Activated T-cell treated with anti-CD3 and anti-CD28 coated beads, Interleukin-2, amount 50 U/mL, for 72 hours (primary cell): ENCODE measurements at places on chromosomes 12 and 14. TPM values are rescaled to one million over a fixed set of nuclear protein-coding genes. Genes with fewer than 3 reads are reported as not detected.
A peak's percentile ranks its signal among the peaks of the same experiment; 100 is the strongest.

The PARP2 gene
- total RNA-seq: 31.1 TPM

The AMN1 gene
- 4.2 TPM for total RNA-seq

The COQ10A gene
- 5.9 TPM for total RNA-seq

The CLEC4E gene
- total RNA-seq: not detected

The ERP27 gene
- 4.0 TPM for total RNA-seq

The ADCK1 gene
- total RNA-seq: 2.3 TPM

The PLEKHG7 gene
- not detected for total RNA-seq

The TAS2R9 gene
- not detected for total RNA-seq

The GALNT16 gene
- total RNA-seq: 0.21 TPM

The ABCC9 gene
- total RNA-seq: 0.19 TPM

DNA sequence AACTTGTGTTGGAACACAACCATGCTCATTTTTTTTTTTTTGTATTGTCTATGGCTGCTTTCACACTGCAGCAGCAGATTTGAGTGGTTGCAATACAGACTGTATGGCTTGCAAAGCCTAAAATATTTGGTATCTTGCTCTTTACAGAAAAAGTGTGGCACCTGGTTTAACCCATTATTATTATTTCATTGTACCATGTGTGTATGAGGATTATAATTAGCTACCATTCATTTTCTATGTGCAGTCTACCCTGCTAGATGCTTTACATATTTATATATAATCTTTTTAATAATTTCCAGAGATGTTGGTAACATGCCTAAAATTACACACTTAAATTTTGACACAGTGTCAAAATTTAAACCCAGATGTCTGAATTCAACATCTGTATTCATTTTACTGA lies 37.7 kb downstream of the SPATS2 start:
- H3K27me3 ChIP-seq: no peaks in the 10 kb centered on the region
- H3K36me3 ChIP-seq: no peaks in the 10 kb centered on the region
- H3K27ac ChIP-seq: no peak overlapping the region
- DNase-seq: no peak

GRCh38 chr12:128606051-128606450 lies 217.7 kb downstream of the SLC15A4 start:
- H3K4me1 ChIP-seq: no peaks in the 10 kb centered on the region
- H3K36me3 ChIP-seq: no peaks in the 10 kb centered on the region
- no peak overlapping the region for H3K4me3 ChIP-seq
- DNase-seq: no peak
- H3K27ac ChIP-seq: no peak overlapping the region
- H3K27me3 ChIP-seq: no peaks in the 10 kb centered on the region

DNA sequence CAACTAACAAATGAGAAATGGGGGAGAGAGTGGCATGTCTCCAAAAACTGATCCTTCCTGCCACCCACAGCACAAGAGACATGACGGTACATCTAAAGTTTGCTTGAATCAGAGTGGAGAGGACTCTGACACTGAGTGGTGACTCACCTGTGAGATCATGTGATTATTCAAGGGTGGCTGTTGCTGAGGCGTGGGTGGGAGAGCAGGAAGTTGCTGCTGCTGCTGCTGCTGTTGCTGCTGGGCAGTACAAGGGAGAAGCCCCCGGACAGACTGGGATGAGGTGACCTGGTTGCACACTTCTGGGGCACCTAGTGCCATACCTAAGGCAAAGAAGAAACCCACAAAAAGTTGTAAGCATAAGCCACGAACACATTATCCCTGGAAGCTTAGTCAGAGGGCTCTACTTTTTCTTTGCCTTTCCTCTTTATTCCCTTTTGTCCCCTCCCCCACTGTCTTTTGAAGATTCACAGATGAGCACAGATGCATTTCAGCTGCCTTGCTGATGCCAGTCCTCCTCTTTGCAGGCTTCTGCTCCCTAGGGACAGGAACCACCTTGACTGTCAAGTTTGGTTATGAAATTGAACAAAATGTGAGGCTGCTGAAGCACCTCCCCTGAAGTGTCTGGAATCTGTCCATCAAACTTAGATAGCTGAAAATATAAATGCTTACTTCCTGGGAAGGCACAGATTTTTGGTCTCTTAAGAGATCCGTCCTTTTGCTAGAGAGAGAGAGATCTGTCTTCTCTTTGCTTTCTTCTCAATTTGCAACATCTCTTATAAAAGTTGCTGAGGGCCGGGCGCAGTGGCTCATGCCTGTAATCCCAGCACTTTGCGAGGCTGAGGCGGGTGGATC lies 29.4 kb upstream of the STAC3 start:
- peak overlapping the region; percentile 98 for H3K27ac ChIP-seq
- DNase-seq: peak; percentile 80
- H3K36me3 ChIP-seq: peaks cover 15% of the 10 kb centered on the region
- peak overlapping the region; percentile 67 for H3K4me3 ChIP-seq
- no peaks in the 10 kb centered on the region for H3K27me3 ChIP-seq

GRCh38 chr12:32089586-32089985 lies 17.1 kb upstream of the BICD1 start:
- no peaks in the 10 kb centered on the region for H3K27me3 ChIP-seq
- no peaks in the 10 kb centered on the region for H3K4me1 ChIP-seq
- H3K36me3 ChIP-seq: no peaks in the 10 kb centered on the region
- H3K27ac ChIP-seq: no peak overlapping the region
- DNase-seq: no peak

- H3K4me3 ChIP-seq: no peak overlapping the region
- no peak overlapping the region for H3K27ac ChIP-seq
- H3K4me1 ChIP-seq: no peaks in the 10 kb centered on the region
- H3K27me3 ChIP-seq: no peaks in the 10 kb centered on the region
These were observed 509.2 kb downstream of the FLRT2 start for GRCh38 chr14:86039176-86039575.

- H3K36me3 ChIP-seq: no peaks in the 10 kb centered on the region
- H3K27ac ChIP-seq: peak overlapping the region; percentile 41
- peak overlapping the region; percentile 50 for H3K4me3 ChIP-seq
These were observed 152.4 kb upstream of the ATP2B1 start for GRCh38 chr12:89861086-89861485.

DNA sequence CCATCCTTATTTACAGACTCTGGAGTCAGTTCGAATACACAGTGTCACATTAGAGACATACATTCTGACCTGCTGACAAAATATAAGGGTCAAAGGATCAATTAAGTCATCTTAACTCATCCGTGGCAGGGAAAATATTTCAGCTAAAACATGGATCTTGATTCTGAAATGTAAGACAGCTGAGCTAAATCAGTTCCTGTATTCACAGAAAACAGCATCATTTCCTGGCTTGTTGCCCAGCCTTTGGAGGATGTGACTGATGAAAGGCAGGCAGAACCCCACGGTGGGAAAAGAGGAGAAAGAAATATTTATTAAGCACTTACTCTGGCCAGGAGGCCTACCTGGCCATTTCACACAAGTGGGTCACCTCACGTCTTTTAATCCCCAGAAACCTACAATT lies 101.9 kb downstream of the GAS2L3 start:
- no peaks in the 10 kb centered on the region for H3K36me3 ChIP-seq
- no peak overlapping the region for H3K27ac ChIP-seq
- no peaks in the 10 kb centered on the region for H3K4me1 ChIP-seq

- no peak overlapping the region for H3K27ac ChIP-seq
- H3K4me3 ChIP-seq: no peak overlapping the region
- DNase-seq: no peak
- H3K4me1 ChIP-seq: no peaks in the 10 kb centered on the region
- H3K36me3 ChIP-seq: no peaks in the 10 kb centered on the region
- no peaks in the 10 kb centered on the region for H3K27me3 ChIP-seq
These were observed 76.0 kb downstream of the LIN52 start for GRCh38 chr14:74160763-74161162.

DNA sequence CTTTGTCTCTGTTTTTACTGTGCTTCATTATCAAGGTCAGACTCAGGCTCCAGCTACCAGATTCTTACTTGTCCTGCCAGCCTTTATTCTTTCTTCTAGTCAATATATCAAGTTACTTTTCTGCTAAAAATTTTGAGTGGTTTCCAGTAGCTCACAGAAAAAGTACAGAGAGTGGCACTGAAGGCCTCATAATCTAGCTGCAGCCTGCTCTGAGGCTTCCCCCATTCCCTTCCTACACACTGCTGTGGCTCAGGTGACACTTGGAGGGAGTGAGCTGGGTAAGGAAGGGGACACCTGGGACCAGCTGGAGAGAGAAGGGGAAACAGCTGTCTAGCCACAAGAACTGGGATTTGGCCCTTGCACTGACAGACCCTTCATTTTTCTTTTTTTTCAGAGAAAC lies 25.4 kb downstream of the TTC6 start:
- no peak overlapping the region for H3K27ac ChIP-seq
- H3K4me3 ChIP-seq: no peak overlapping the region
- DNase-seq: no peak

DNA sequence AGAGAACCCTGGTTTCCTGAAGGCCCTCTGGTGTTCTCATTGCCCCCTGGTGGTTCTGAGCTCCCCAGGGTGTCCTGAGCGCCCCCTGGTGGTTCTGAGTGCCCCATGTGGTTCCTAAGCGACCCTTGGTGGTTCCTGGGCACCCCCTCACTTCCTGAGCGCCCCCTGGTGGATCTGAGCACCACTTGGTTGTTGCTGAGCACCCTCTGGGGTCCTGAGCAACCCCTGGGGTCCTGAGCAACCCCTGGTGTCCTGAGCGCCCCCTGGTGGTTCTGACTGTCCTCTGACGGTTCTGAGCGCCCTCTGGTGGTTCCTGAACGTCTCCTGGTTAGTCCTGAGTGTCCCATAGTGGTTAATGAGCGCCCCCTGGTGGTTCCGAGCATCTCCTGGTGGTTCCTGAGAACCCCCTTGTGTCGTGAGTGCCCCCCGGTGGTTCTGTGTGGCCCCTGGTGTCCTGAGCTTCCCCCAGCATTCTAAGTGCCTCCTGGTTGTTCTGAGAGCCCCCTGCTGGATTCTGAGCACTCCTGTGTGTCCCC lies 568.3 kb downstream of the TMEM121 start:
- H3K4me1 ChIP-seq: no peaks in the 10 kb centered on the region
- peak; percentile 90 for DNase-seq
- H3K27me3 ChIP-seq: no peaks in the 10 kb centered on the region

DNA sequence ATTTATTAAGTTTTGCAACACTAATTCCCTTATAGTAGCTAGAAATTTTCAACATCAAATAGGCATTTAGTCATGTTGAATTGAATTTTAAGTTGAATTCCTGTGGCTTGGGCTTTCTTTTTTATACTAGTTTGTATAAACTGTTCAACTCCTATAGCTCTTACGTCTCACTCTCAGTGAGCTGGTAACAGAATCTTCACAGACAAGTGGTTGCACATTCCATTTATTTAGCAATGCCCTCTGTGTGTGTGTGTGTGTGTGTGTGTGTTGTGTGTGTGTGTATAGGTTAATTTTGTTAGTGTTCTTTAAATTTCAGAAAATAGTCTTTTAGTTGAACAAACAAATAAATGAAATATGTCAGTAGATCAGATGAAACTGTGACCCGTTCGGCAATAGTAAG lies 425.0 kb downstream of the NPAS3 start:
- no peaks in the 10 kb centered on the region for H3K36me3 ChIP-seq
- H3K27me3 ChIP-seq: no peaks in the 10 kb centered on the region
- no peak overlapping the region for H3K4me3 ChIP-seq
- H3K4me1 ChIP-seq: no peaks in the 10 kb centered on the region

DNA sequence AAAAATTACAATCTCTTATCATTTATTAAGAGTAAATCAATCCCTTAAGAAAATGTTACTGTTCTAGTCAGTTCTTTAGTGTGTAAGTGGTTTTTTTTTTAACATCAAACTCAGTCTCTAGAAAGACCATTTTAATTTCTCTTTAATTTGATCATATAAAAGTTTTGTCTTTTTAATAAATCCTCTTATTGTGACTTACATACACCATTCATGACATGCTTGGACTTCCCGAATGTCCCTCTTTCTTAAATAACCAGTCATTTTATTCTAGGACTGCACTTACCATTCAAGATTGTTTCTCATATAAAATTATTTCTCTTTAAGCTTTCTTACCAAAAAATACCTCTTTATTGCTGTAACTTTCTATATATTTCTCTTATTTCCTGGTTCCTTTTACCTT lies 60.8 kb upstream of the EVL start:
- no peak overlapping the region for H3K27ac ChIP-seq
- no peak for DNase-seq
- no peak overlapping the region for H3K4me3 ChIP-seq
- peaks cover 16% of the 10 kb centered on the region for H3K36me3 ChIP-seq
- H3K27me3 ChIP-seq: no peaks in the 10 kb centered on the region

GRCh38 chr14:92486881-92487280 lies 26.7 kb upstream of the RIN3 start:
- peaks cover 8% of the 10 kb centered on the region for H3K4me1 ChIP-seq
- no peak overlapping the region for H3K4me3 ChIP-seq
- DNase-seq: no peak

GRCh38 chr12:25958428-25959070 lies at the start of gene RASSF8:
Gene RASSF8, plus strand, starts transcription at chr12:25958682. Its CDS starts 96,662 bp downstream, at chr12:26055344.
- peaks cover 12% of the 10 kb centered on the region for H3K4me1 ChIP-seq
- no peaks in the 10 kb centered on the region for H3K36me3 ChIP-seq
- H3K27ac ChIP-seq: peak within 1 kb of the TSS; percentile 34

GRCh38 chr12:6950811-6951540 lies at the start of gene PTPN6:
Gene PTPN6, plus strand, starts transcription at chr12:6951356. Its CDS starts 157 bp downstream, at chr12:6951513.
- peak; percentile 72 for DNase-seq
- H3K27ac ChIP-seq: peak within 1 kb of the TSS; percentile 96
- no peaks in the 10 kb centered on the region for H3K27me3 ChIP-seq

- H3K27ac ChIP-seq: no peak overlapping the region
- no peaks in the 10 kb centered on the region for H3K4me1 ChIP-seq
- H3K27me3 ChIP-seq: peaks cover 5% of the 10 kb centered on the region
- DNase-seq: no peak
- H3K36me3 ChIP-seq: no peaks in the 10 kb centered on the region
These were observed 106.3 kb upstream of the FRMD6 start for GRCh38 chr14:51545396-51545795.

DNA sequence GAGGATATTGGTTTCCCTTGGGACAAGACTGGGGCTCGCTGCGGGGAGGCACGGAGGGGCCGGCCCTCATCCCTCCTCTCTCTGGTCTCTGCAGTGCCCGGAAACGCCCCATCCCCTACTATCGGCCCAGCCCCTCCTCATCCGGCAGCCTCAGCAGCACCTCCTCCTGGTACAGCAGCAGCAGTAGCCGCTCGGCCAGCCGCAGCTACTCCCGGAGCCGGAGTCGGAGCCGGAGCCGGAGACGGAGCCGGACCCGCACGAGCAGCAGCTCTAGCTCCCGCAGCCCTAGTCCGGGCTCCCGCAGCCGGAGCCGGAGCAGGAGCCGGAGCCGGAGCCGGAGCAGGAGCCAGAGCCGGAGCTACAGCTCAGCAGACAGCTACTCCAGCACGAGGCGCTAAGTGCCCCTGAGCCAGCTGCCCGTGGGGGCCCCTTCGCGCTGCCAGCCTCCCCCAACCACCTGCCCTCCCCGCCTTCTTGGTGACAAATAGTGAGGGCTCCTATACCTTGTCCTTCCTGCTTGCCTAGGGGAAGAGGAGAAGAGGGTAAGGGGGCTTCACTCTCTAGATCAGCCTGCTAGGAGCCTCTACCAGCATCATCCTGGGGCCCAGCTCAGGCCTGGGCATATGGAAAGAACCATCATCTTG lies 22.2 kb upstream of the HSPB8 start:
- H3K4me1 ChIP-seq: no peaks in the 10 kb centered on the region
- peaks cover 3% of the 10 kb centered on the region for H3K36me3 ChIP-seq
- no peak overlapping the region for H3K27ac ChIP-seq
- H3K4me3 ChIP-seq: no peak overlapping the region
- DNase-seq: no peak

GRCh38 chr12:93347054-93347785 lies 30.5 kb upstream of the NUDT4 start:
- no peaks in the 10 kb centered on the region for H3K27me3 ChIP-seq
- no peak overlapping the region for H3K27ac ChIP-seq
- H3K4me1 ChIP-seq: no peaks in the 10 kb centered on the region
- DNase-seq: no peak
- H3K4me3 ChIP-seq: no peak overlapping the region

- DNase-seq: no peak
- H3K4me1 ChIP-seq: peaks cover 9% of the 10 kb centered on the region
- no peak overlapping the region for H3K27ac ChIP-seq
- no peaks in the 10 kb centered on the region for H3K36me3 ChIP-seq
- peaks cover 12% of the 10 kb centered on the region for H3K27me3 ChIP-seq
These were observed 542.1 kb upstream of the ATP2B1 start for GRCh38 chr12:90250766-90251165.
